MG63 (cell line): ENCODE measurements at places on chromosomes 6 and 20. TPM values are rescaled to one million over a fixed set of nuclear protein-coding genes. Genes with fewer than 3 reads are reported as not detected.

The SSTR4 gene
- total RNA-seq = not detected in 2 replicates

The LY6G5B gene
- total RNA-seq = 0.42 and 1.1 TPM in 2 replicates

The RHAG gene
- not detected in 2 replicates for total RNA-seq

The CLVS2 gene
- not detected in 2 replicates for total RNA-seq

The C4B gene
- 0.26 and 0.81 TPM in 2 replicates for total RNA-seq

The HLA-DRB5 gene
- not detected in 2 replicates for total RNA-seq

The SYNGAP1 gene
- 0.92 and 0.96 TPM in 2 replicates for total RNA-seq
